Brain pericyte (primary cell): ENCODE measurements at places on chromosomes 12 and 14.

GRCh38 chr12:70317781-70318180 is 48.3 kb upstream of the KCNMB4 start:
- DNase-seq, result peak; percentile 4

- no peak for DNase-seq
These were observed 201.3 kb downstream of the TTC7B start for GRCh38 chr14:90614696-90615516.

DNA sequence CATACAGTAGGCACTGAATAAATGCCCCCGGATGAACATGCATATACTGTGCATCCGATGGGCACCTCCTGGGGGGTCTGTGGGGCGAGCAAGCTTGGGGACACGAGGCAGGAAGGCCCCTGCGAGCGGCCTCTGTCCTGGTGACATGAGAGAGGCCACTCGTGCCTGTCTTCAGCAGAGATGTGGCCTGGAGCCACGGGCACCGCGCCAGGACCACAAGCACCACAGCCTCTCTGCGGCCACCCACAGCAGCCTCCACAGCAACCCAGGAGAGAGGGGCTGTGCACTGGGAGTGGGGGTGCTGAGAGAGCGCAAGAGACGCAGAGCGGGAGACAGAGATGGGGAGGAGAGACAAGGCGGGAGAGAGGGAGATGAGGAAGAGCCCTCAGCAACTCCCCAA is 118.5 kb downstream of the RFLNA start:
- no peak for DNase-seq

DNA sequence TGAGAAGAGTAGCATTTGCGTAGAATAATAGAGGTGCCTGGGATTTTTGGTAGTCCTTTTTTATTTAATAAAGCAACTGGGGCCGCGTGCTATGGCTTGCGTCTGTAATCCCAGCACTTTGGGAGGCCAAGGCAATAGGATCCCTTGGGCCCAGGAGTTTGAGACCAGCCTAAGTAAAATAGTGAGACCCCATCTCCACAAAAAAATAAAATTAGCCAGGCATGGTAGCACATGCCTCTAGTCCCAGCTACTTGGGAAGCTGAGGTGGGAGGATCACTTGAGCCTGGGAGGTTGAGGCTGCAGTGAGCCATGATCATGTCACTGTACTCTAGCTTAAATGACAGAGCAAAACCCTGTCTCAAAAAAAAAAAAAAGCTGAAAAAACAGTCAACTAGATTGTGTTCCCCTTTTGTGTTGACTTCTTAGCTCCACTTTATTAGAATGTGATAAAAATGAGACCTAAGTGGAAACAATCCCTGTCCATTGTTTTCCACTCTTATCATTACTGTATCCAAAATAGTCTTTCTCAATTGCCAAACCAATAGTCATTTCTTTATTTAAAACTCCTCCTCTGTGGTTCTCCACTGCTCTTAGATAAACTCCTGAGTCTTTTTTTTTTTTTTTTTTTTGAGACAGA is 7.4 kb downstream of the PRKCH start:
- DNase-seq, result no peak

DNA sequence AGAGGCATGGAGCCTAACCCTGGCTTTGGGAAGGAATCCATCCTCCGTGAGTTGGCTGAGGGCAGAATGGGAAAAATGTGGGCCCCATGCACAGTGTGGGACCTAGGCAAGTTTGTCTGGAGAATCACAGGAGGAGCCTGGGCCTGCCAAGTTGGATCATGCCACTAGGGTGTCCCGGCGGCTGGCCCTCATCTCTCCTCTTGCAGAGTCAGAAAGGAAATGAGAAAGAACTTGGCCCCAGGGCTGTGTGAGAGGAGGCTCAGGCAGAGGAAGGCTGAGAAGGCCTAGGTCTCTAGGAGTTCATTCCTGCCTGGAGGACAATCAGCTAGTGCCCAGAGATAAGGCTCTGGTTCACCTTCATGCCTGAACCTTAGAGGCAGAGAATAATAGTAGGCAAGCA is 2.5 kb upstream of the ESRRB start:
- DNase-seq, result no peak
